T-cell (primary cell): ENCODE measurements at places on chromosomes 16 and 17.

DNA sequence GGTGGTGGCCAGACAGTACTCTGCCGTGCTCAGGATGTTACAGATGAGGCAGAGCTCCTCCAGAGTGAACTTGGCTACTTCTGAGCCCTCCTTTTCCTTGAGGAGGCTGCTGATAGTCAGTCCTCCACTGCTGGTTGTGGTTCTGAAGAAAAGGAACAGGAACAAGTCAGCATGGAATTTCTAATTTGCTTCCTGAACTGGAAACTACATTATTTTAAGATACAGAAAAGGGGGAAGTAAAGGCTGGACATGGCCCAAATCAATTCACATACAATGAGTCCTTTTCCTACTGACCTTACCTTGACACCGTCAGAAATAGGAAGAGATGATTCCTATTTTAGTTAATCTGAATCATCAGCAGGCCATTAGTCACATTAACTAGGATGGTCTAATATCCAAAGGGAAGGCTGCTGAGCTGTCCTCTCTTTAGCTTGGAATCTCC is 154.2 kb downstream of the VPS53 start:
- no peak for DNase-seq

DNA sequence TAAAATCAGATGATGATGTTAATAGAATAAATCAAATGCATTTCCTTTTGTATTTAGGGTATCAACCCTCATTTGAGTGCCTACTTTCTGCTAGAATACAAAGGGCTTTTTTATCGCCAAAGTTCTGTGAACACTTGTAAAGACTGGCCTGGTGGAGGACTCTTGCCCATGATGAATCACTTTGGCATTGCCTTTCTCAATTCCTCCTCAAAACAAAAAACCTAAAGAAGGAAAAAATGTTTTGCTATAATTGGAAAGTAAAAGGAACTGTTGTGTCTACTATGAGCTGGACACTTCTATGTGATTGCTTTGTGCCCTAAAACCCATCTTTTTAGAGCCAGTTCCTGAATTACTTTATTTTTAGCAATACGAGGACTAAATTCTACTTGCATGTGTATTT is 13.0 kb upstream of the DHRS11 start:
- DNase-seq, result no peak

DNA sequence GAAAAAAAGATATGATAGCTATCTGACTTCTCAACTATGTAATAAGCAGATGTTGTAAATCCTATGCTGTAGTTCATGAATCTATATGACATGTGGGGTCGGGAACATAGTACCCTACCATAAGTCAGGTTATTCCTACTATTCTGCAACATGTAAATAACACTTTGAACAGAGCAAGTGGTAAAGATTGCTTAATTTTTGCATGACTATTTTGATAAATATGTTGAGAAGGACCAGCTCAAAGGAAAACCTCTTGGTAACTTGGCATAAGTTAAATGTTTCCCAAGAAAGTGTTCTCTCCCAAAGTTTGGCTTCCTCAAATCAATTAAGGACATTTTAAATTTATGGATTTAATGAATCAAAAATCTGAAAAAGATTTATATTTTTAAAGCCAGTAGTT is 62.1 kb downstream of the ABHD15 start:
- no peak for DNase-seq

DNA sequence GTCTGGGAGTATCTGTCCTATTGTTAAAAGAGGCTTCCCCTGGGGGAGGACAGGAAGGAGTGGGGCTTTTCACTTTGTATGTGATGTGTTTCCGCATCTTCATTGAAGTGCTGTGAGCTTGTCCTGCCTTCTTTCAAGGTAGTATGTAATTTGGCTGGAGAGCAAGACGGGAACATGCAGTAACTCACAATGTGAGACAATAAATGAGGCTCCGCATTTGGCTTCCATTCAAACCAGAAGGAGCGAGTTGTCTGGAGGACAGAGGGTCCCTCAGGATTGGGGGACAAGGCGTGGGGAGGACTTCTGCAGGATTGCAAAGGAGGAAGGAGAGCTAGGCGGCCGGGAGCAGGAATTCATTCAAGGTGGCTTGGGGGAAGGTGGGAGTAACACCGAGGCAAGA is 203.5 kb downstream of the RBFOX3 start:
- no peak for DNase-seq

- no peak for DNase-seq
Measured at GRCh38 chr17:50169881-50170459, 4.2 kb downstream of the SGCA start.

- no peak for DNase-seq
Measured at GRCh38 chr17:82702231-82702927, 3.9 kb upstream of the RAB40B start.

- DNase-seq, result no peak
Measured at GRCh38 chr16:86494039-86494564, 16.2 kb upstream of the FOXF1 start.

DNA sequence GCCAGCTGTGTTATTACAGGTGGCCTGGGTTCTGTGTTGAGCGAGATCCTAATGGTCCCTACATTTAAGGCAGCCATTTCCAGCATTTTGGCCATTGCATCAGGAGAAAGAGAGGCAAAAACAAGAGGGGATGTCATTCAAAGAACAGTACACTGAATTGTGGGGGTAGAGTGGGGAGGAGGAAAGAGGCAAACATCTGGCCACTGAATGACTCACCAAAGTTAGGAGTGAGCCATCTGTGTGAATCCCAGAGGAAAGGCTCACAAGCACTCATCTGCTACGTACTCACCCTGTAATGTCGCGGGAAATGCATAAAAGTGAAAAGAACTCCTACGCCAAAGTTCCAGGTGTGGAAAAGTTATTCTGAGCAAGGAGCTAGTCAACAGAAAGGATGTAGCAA is 16.7 kb downstream of the KRABD2 start:
- no peak for DNase-seq

DNA sequence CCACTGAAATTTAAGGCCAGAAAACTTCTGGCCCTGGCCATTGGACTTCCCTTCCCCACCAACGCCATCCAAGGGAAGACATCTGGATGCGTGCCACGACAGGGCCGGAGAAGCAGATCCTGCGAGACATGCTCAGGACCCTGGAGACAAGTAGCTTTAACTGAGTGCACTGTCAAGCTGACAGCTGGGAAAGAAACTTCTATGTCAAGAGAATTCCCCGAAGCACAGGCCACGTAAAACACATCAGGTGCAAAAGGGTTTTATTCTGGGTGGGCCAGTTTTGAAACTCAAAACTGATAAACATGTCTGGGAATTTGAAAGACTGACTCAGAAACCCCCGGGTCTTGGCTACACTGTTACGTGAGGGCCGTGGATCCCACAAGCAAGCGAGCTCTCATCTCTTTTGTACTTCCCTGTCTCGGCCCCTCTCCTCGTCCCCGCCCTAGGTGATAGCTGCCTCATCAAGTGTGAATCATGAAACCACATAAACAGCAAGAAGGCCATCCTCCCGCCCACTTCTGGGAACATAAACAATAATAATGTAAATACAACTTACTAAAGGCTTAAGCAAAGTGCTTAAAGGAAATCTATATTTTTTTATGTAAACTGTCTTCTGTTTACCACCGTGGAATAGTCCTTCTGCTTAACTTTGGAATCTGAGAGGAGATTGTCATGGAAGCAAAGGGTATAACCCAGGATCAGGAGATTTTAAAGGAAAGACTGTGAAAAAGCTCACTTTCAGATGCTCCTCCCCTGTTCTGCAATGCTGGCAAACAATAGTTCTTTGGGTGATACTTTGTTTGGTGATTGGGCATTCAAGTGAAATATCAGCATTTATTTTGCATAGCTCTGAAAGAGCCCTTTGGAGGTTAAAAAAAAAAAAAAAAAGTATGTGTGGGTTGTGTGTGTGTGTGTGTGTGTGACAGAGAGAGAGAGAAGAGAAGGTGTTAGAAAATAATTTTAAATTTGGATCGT is 406.0 kb upstream of the MAF start:
- DNase-seq, result no peak

- DNase-seq, result no peak
Measured at GRCh38 chr17:70168044-70168976, 1.0 kb upstream of the KCNJ2 start.

- no peak for DNase-seq
Measured at GRCh38 chr17:73065376-73065775, 27.1 kb downstream of the SLC39A11 start.

DNA sequence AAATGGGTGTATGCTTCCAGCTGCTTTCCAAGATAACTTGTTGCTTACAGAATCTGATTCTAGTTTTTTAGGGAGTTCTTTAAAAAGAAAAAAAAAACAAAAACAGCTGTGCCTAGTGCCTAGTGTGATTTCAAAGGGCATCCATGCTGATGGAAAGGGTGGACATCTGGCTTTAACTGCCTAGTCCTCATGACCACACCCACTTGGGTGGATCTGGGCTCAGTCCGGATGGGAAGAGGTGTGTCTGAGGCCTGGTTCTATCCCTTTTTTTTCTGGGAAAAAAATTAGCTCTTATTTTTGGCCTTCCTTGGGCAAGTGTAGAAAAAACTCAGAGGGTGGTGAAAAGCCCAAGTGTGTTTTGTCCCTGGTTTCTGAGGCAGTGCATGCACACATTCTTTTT is 132.3 kb upstream of the CDH11 start:
- DNase-seq, result no peak

- no peak for DNase-seq
Measured at GRCh38 chr16:1723450-1724147, 17.6 kb downstream of the MAPK8IP3 start.

- no peak for DNase-seq
Measured at GRCh38 chr17:10156599-10156947, 41.8 kb downstream of the GAS7 start.

DNA sequence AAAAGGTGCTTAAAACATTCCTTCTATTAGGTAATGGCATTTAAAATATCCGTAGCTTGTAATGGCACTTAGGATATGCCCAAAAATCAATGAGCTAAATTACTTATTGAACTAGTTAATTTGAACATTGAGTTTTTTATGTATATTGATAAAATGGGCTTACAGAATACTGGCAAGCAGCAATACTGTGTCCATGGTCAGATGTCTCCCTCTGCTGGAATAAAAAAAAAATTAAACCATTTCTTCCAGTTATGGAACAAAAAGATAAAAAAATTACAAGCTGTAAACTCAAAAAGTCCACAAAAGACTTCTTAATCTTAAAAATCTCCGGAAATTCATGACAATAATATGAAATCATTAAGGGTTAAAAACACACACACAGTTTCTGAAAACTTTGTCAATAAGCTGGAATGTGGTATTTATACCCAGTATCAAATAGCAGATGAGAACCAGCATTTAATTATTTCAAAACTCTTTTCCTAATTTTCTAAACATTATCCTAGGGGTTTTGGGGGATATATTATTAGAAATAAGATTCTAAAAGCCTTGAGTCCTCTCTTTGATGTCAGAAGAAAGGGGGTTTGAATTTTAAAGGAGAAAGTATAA is 21.5 kb upstream of the PSMD7 start:
- no peak for DNase-seq

DNA sequence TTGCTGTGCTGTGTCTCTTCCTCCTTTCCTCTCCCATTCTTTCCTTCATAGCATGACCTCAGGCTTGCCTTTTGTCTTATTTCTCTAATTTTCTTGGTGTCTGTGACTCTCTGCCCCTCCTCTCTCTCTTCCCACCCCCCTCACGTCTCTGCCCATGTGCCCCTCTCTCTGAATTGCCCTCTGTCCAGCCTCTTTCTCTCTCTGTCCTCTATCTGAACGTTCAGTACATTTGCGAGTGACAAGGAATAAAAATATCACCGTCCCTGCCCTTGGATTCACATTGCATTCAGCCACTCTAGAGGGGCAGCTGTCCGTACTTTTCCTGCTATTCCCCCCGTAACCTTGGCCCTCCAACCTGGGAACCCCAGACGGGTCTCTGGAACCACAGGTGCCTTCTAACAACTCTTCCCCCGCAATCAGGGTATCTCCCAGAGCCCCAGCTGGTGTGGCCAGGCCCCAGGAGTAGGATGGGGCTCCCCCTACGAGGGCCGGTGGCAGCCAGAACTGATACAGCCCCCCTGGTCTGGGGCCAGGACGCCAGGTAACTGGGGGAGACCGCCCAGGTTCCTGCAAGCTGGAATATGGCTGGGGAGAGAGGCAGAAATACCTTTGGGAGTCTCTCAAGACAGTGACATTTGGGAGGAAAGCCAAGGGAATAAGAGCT is 1.8 kb downstream of the KIF1C start:
- no peak for DNase-seq

DNA sequence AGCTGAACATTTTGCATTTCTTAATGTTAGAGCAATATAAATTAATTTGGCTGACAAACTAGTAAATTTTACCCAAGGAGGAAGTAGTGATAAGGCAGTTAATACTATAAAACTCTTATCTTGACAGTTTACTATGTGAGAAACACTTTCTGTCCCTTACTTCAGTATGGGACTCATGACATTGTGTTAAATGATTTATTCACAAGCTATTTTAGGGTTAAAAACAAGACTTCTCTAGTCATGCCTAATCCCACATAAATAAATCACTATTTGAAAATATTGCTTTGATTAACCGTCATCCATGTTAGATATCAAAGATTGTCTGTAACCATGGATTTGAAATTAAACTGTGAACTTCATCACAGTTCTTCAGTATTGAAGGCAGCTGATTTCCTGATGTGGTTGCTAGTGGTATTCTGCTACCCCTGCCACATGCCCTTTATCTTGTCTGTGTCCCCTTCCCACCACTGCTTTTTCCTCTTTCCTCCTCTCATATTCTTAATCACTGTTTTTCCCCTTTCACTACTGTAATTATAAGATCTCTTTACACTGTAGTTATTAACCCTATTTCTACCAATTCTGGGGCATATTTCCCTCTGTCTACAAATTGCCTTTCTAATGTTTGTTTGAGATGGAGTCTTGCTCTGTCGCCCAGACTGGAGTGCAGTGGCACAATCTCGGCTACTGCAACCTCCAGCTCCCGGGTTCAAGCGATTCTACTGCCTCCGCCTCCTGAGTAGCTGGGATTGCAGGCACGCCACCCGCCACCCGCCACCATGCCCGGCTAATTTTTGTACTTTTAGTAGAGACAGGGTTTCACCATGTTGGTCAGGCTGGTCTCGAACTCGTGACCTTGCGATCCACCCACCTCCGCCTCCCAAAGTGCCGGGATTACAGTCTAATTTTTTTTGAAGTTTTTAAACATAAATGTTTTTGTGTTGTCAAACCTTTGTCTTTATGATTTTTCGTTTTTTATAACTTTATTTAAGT is 95.6 kb downstream of the STXBP4 start:
- no peak for DNase-seq

GRCh38 chr16:4515611-4516233 is 22.9 kb downstream of the CDIP1 start:
- DNase-seq, result no peak

DNA sequence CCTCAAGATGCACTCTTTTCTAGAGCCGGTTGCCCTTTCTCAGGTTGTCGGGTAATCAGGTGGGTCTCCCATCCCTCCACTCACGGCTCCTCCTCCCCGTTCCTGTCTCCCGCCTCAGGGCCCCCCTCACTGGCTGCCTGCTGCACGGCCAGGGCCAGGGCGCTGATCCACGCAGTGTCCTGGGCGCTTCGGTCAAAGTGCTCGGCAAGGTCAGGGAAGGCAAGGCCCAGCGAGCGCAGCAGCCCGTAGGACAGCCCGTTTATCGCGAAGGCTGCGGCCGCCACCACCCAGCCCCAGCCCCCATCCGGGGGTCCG is 753 bp downstream of the SLC16A11 start:
- no peak for DNase-seq
